ENCODE measurements at places on chromosomes 4 and X.

DNA sequence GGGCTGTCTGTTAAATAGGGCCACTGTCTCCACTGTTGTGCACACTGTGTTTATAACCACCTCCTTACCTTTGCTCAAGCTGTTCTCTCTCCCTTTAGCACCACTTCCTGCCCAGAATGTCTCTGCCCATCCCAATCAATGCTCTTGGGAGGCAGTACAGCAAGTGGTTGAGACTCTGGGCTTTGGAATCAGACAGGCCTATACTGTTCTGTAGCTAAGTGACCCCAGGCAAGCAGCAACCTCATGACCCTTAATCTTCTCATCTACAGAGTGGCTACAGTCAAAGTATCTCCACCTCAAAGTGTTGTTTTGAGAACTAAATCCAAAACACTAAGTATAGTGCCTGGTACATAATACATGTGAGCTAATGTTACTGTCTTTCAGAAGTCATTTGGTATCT is 3.8 kb upstream of the TXK start:
- H3K36me3 ChIP-seq = no peaks in the 10 kb centered on the region
- no peak for DNase-seq
- H3K4me1 ChIP-seq = peaks cover 34% of the 10 kb centered on the region
- peak overlapping the region; percentile 91 for H3K27ac ChIP-seq
- peak overlapping the region; percentile 38 for H3K4me3 ChIP-seq

DNA sequence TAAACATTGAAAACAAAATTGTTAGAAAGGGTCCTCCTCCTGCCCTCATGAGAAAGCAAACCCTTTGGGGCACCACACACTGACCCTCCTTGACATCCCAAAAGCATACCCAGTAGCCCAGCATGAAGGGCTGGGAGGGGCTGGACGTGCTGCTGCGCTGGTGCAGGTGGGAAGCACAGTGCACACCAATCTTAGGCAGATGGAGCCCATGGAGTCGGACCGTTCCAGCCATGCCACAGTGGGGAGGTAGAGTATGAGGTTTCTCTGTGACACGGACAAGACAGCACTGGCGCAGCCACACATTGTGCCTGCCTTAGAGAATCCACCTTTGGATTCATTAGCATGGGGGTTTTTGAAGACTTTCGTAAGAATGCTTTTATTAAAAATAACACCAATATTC is 544.2 kb upstream of the FRG1 start:
- no peak for DNase-seq
- no peak overlapping the region for H3K27ac ChIP-seq
- H3K36me3 ChIP-seq = peaks cover 2% of the 10 kb centered on the region

- H3K4me3 ChIP-seq = no peak overlapping the region
- no peaks in the 10 kb centered on the region for H3K36me3 ChIP-seq
- no peaks in the 10 kb centered on the region for H3K4me1 ChIP-seq
- DNase-seq = no peak
- H3K27ac ChIP-seq = no peak overlapping the region
These were observed 26.7 kb downstream of the OTC start for GRCh38 chrX:38379088-38379487.

GRCh38 chr4:177410566-177410965 is 31.7 kb downstream of the AGA start:
- no peaks in the 10 kb centered on the region for H3K4me1 ChIP-seq
- H3K27ac ChIP-seq = no peak overlapping the region
- no peak overlapping the region for H3K4me3 ChIP-seq
- H3K36me3 ChIP-seq = no peaks in the 10 kb centered on the region
- H3K27me3 ChIP-seq = no peaks in the 10 kb centered on the region

DNA sequence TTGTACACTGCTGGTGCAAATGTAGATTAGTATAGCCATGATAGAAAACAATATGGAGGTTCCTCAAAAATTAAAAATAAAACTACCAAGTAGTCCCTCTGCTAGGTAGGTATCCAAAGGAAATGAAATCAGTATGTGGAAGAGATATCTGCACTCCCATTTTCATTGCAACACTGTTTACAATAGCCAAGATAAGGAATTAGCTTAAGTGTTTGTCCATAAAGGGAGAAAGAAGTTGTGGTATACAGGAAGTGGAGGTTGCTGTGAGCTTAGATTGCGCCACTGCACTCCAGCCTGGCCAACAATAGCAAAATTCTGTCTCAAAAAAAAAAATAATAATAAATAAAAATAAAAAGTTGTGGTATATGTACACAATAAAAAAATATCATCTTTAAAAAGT is 325.0 kb upstream of the EMCN start:
- no peaks in the 10 kb centered on the region for H3K4me1 ChIP-seq
- peaks cover 11% of the 10 kb centered on the region for H3K27me3 ChIP-seq
- no peaks in the 10 kb centered on the region for H3K36me3 ChIP-seq
- DNase-seq = no peak
- no peak overlapping the region for H3K27ac ChIP-seq

DNA sequence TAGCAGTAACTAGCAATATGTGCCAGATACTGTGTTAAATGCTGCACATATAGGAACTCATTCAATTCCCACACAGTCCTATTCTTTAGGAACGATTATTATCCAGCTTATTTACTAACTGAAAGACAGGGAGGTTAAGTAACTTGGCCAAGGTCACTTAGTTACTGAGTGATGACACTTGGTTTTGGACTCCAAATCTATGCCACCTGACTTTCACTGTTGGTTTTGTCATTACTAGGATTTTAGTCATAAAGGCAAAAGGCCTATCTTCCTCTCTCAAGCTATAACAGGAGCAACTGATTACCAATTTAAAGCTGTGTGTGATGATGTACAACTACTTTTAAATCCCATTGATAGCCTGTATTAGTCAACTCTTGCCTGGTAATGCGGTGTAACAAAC is 138.9 kb upstream of the STX18 start:
- no peaks in the 10 kb centered on the region for H3K4me1 ChIP-seq
- no peak overlapping the region for H3K4me3 ChIP-seq
- H3K27me3 ChIP-seq = no peaks in the 10 kb centered on the region

DNA sequence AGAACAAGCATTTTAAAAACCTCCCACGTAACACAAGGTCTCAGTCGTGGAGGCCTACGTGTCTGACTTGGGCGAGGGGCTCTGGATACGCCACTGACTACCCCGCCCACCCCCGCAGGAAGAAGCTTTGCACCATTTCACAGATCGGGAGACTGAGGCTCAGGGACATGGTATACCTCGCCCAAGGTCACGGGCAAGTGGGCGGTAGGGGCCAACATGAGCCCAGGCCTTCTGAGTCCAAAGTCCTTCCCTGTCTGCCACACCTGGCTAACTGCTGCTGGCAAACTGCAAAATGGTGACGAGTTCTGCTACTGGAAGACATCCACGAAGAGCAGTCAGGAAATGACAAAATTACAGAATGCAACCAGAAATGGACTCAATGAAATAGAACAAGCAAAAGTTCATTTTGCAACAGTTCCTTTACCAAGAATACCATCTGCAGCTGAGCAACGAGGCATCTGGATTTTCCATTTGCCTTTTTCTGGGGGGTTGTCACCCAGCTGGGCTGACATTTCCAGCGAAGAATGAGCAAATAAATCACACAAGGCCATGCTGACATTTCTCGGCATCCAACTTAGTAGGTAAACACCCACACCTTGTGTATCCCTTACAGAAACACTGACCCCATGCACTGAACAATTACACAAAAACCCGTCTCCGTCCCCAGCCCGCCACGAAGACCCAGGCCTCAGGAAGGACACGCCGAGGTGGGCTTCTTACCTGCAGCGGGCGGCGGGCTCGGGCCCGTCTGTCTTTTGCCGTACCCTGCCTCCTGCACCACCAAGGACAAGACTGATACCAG is 70.2 kb upstream of the AFAP1 start:
- H3K27ac ChIP-seq = no peak overlapping the region
- no peak for DNase-seq
- no peaks in the 10 kb centered on the region for H3K36me3 ChIP-seq
- H3K4me3 ChIP-seq = no peak overlapping the region

DNA sequence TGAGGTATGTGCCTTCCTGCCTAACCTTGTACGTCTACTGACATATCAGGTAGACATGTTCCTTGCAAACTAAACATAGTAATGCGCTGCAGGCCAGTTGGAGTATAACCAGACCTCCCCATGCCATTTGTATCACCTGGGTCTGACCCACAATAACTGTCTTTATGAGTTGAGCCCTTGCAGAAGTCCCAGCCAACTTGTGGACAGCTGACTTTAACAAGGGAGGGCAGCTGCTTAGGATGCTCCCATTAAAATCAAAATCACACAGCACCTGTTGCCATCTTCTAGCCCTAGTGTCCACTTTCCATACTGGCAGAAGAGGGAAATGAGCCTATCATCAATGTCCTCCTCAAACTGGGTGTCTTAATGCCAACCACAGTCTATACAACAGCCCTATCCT is 41.6 kb downstream of the KANTR start:
- no peaks in the 10 kb centered on the region for H3K27me3 ChIP-seq
- peaks cover 8% of the 10 kb centered on the region for H3K36me3 ChIP-seq
- DNase-seq = no peak
- H3K27ac ChIP-seq = no peak overlapping the region
- H3K4me1 ChIP-seq = no peaks in the 10 kb centered on the region
- no peak overlapping the region for H3K4me3 ChIP-seq

GRCh38 chrX:2823795-2824386 is 4.8 kb upstream of the GYG2 start:
- H3K27ac ChIP-seq = no peak overlapping the region
- no peak for DNase-seq
- H3K4me3 ChIP-seq = no peak overlapping the region
- H3K36me3 ChIP-seq = no peaks in the 10 kb centered on the region
- H3K27me3 ChIP-seq = no peaks in the 10 kb centered on the region

GRCh38 chr4:162732876-162733275 is 433.8 kb downstream of the NAF1 start:
- no peaks in the 10 kb centered on the region for H3K4me1 ChIP-seq
- H3K36me3 ChIP-seq = no peaks in the 10 kb centered on the region
- no peak overlapping the region for H3K4me3 ChIP-seq
- H3K27ac ChIP-seq = no peak overlapping the region

- DNase-seq = no peak
- H3K36me3 ChIP-seq = peaks cover 14% of the 10 kb centered on the region
- peak overlapping the region; percentile 91 for H3K27ac ChIP-seq
- peaks cover 40% of the 10 kb centered on the region for H3K4me1 ChIP-seq
- H3K4me3 ChIP-seq = peak overlapping the region; percentile 57
These were observed 58.0 kb downstream of the RHOH start for GRCh38 chr4:40254608-40255392.

GRCh38 chrX:22699581-22700091 is 300.1 kb upstream of the DDX53 start:
- DNase-seq = no peak
- H3K27ac ChIP-seq = no peak overlapping the region
- no peaks in the 10 kb centered on the region for H3K4me1 ChIP-seq
- H3K27me3 ChIP-seq = no peaks in the 10 kb centered on the region
- H3K36me3 ChIP-seq = no peaks in the 10 kb centered on the region
- no peak overlapping the region for H3K4me3 ChIP-seq

- no peaks in the 10 kb centered on the region for H3K36me3 ChIP-seq
- peak; percentile 31 for DNase-seq
- no peak overlapping the region for H3K27ac ChIP-seq
- no peak overlapping the region for H3K4me3 ChIP-seq
- H3K27me3 ChIP-seq = peaks cover 8% of the 10 kb centered on the region
These were observed 53.8 kb upstream of the OTUD4 start for GRCh38 chr4:145234091-145234706.

GRCh38 chr4:54085284-54085683 is 14.7 kb upstream of the GSX2 start:
- H3K27me3 ChIP-seq = no peaks in the 10 kb centered on the region
- no peak overlapping the region for H3K27ac ChIP-seq
- H3K36me3 ChIP-seq = no peaks in the 10 kb centered on the region
- no peaks in the 10 kb centered on the region for H3K4me1 ChIP-seq
- no peak for DNase-seq

DNA sequence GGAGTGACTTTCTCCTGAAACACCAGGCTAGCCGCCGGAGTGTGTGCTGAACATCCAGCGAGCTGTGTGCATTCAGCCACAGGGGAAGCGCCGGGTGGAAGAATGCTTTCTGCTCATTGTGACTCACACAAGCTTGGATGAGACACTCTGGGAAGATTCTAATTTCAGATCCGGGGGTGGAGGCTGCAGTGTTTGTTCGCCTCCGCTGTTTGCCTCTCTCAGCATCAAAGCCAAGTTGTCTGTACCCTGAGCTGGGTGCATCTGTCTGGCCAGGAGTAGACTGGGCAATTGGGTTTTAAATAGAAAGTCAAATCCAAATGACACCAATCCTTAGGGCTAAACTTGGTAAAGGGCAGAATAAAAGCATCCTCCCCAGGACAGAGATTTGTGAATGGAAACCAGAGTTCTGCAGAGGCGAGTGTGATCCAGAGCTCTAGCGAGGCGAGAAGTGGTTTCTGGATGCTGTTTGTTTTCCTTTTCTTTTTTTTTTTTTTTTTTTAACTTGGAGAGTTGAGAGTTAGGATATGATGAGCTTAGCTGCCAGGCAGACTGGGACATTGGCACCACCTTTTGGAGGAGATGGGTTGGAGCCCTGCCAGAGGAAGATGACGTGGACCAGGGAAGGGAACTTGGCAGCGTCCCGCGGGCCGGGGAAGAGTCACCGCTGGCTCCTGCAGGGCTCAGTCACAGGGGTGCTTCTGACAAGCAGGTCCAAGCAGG is 196.0 kb upstream of the PSAPL1 start:
- peaks cover 18% of the 10 kb centered on the region for H3K27me3 ChIP-seq
- no peaks in the 10 kb centered on the region for H3K36me3 ChIP-seq
- peak overlapping the region; percentile 81 for H3K27ac ChIP-seq
- no peak overlapping the region for H3K4me3 ChIP-seq
- H3K4me1 ChIP-seq = peaks cover 13% of the 10 kb centered on the region
- no peak for DNase-seq

- no peak overlapping the region for H3K4me3 ChIP-seq
- H3K27me3 ChIP-seq = no peaks in the 10 kb centered on the region
- no peak overlapping the region for H3K27ac ChIP-seq
- H3K36me3 ChIP-seq = peaks cover 21% of the 10 kb centered on the region
These were observed 14.0 kb downstream of the PLCXD1 start for GRCh38 chrX:295136-295535.

DNA sequence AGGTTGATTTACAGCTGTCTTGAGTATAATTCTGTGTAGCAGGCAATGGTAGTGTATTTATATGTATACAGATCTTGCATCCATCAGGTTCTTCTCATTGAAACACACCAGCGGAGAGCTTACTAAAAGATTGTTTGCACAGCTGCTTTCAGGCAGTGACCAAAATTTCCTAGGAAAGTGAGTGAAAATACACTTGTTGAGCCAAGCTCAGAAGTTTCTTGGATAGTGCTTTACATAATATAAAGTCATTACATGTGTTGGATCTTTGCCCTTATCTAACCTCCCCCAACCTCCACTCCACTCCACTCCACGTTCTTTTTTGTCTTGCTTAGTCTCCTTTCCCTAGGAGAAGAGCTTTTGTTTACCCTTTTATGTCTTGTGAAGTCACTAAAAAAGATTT is 34.1 kb downstream of the CNKSR2 start:
- H3K36me3 ChIP-seq = no peaks in the 10 kb centered on the region
- no peaks in the 10 kb centered on the region for H3K4me1 ChIP-seq
- no peak overlapping the region for H3K4me3 ChIP-seq
- no peak overlapping the region for H3K27ac ChIP-seq
- DNase-seq = no peak
- H3K27me3 ChIP-seq = no peaks in the 10 kb centered on the region

GRCh38 chrX:20441123-20441522 is 174.4 kb upstream of the RPS6KA3 start:
- no peaks in the 10 kb centered on the region for H3K36me3 ChIP-seq
- DNase-seq = no peak
- H3K27me3 ChIP-seq = no peaks in the 10 kb centered on the region
- no peak overlapping the region for H3K4me3 ChIP-seq
- no peak overlapping the region for H3K27ac ChIP-seq
- H3K4me1 ChIP-seq = peaks cover 27% of the 10 kb centered on the region

Data from effector memory CD8-positive, alpha-beta T cell (primary cell).